ENCODE measurements at places on chromosomes 13 and 19.

- DNase-seq, result no peak
Observed at GRCh38 chr19:13817615-13818371, 22.6 kb downstream of the ZSWIM4 start.

- DNase-seq, result no peak
Observed at GRCh38 chr19:2616741-2617392, 85.6 kb downstream of the GNG7 start.

- no peak for DNase-seq
Observed at GRCh38 chr19:6705931-6706632, 14.4 kb downstream of the C3 start.

- DNase-seq, result no peak
Observed at GRCh38 chr19:16463991-16464575, 7.7 kb downstream of the EPS15L1 start.

DNA sequence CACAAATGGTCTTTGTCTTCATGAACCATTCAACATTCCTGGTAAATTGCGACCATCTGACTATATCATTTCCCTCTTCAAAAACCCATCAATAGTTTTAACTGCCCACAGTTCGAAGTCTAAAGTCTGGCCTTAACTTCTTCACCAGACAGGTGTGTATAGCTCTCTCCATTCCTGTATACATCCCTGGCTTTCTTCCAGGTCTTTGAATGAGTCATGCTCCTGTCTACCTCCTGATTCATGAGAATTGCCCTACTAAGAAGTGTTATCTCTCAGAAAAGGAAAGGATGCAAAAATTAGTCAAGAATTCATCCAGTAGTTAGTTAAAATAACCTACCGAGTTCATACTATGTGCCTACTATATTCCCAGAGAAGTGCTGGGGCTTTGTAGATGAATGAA lies 225.0 kb downstream of the TBC1D4 start:
- no peak for DNase-seq

- DNase-seq, result no peak
Observed at GRCh38 chr13:110702591-110703526, 3.1 kb downstream of the CARS2 start.

GRCh38 chr13:50941146-50941545 lies 31.6 kb downstream of the RNASEH2B start:
- DNase-seq, result no peak

GRCh38 chr19:16191216-16191908 lies 6.2 kb downstream of the FAM32A start:
- DNase-seq, result no peak

- no peak for DNase-seq
Observed at GRCh38 chr13:112054616-112055015, 12.3 kb upstream of the SOX1 start.

- DNase-seq, result no peak
Observed at GRCh38 chr19:44728178-44728577, 20.3 kb upstream of the BCL3 start.

- no peak for DNase-seq
Observed at GRCh38 chr13:66111628-66112027, 1118.5 kb downstream of the PCDH9 start.

GRCh38 chr19:39133431-39134270 lies 8.1 kb downstream of the PAK4 start:
- DNase-seq, result no peak

- no peak for DNase-seq
Observed at GRCh38 chr13:49256841-49257240, 9.1 kb downstream of the CDADC1 start.

DNA sequence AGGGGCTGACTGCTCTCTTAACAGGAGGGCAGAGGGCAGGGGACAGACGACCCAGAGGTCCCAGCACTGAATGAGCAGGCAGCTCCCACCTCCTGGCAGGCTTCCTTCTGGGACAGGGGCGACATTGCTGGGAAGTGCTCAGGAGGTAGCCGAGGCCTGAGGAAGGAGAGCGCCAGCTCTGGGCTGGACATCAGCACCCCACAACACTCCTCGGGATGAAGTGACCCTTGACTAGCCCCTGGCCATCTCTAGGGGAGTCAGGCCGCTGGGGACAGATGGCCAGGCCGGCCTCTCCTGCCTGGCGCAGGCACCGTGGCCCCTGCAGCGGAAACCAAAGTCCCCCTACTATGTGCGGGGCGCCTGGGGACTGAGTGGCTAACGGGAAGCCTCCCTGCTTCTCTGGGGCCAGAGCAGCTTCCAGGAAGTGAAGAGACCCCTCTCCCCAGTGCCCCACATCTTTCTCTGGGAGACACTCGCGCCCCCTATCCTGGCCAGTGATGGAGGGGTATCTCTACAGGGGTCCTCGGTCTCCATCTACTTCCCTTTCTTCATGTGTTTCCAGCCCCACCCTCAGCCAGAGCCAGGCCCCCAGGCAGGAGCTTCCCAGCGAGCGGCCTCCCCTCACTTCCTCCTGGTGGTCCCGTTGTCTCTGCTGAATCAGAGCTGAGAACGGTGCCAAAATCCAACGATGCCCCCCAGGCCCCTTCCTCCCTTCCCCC lies 10.1 kb downstream of the PRR36 start:
- no peak for DNase-seq

DNA sequence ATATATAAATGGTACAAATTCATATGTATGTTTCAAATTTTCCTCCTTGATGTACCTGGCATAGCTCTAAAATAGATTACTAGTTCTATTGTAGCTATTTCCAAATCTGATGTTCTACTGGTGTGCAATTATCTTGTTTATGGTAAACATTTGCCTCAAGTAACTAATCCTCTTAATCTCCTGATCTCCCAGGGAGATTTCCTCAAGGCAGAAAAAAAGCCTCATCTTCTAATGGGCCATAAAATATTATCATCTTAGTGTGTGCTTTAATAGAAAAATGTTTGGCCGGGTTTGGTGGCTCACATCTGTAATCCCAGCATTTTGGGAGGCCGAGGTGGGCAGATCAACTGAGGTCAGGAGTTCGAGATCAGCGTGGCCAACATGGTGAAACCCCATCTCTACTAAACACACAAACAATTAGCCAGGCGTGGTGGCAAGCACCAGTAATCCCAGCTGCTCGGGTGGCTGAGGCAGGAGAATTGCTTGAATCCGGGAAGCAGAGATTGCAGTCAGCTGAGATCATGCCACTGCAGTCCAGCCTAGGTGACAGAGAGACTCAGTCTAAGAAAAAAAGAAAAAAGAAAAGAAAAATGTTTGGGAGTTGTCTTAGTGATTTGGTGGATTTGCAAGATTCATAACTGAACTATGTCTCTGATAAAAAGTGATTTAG lies 498.9 kb upstream of the SLITRK5 start:
- DNase-seq, result no peak

DNA sequence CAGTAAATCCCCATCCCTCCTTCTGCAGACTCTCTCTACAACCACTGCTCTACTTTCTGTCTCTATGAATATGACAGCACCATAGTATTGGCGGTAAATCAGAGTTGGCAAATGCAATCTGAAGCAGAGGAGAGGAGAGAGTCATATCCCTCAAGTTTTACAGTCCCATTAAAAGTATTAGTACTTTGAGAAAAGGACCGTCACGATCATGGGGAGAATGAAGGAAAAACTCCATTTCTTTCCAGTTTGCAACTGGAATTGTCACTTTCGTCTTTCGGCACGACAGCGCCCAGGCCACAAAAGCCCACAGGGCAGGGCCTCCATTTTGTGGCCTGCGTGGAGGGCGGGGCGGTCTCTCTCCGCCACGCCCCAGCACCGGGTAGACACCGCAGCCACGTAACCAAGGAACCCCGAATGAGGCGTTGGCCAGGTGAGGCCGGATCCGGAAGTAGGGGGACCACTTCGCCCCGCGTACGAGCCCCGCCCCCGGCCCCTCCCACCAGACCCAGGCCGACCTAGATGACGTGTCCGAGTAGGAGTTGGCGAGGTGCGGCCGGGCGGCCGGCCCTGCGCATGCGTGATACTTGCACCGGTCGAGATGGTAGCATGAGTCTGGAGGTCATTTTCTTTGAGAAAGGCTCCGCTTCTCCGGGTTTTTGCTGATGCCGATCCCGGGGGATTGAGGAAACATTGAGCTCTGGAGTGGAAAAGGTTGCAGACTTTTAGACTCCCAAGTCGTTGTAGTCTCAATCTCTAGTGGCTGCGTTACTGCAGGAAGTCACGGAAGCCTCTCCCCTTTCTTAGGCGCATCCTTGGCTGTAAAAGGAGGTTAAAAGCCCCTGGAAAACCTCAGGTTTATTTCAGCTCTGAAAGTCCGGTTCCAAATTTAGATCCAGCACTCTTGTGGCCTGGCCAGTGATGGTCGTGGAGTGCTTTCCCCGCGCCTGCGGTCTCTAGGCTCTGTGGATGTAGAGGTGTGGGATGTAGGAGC lies 2.8 kb upstream of the TM9SF2 start:
- peak; percentile 99 for DNase-seq

- DNase-seq, result no peak
Observed at GRCh38 chr13:46572752-46573431, 19.9 kb downstream of the LRCH1 start.

DNA sequence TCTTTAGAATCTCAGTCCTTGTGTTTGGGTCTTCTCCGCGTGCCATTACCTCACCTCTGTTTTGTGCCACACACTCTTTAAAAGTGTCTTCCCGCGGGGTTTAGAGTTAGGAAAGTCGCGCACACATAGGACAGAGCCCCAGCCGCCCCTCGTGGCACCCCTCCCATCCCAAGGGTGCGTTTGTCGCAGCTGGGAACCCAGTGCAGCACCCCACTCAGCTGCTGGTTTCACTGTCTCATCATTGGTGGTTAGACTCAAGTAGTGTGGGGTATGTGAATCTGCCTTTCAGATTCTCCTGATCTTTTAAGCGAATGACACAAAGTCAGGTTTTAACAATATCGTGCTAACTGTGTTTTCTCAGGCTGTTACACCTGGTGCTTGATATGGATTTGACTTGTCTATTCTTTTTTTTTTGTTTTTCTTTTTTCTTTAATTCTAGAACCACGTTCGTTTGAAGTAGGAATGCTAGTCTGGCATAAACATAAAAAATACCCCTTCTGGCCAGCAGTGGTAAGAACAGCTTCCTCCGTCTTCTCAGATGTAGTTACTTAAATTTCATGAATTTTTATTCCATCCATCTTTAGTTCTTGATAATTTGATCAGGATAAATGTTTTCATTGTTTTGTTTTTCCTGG lies 19.5 kb upstream of the NDUFS7 start:
- DNase-seq, result no peak

DNA sequence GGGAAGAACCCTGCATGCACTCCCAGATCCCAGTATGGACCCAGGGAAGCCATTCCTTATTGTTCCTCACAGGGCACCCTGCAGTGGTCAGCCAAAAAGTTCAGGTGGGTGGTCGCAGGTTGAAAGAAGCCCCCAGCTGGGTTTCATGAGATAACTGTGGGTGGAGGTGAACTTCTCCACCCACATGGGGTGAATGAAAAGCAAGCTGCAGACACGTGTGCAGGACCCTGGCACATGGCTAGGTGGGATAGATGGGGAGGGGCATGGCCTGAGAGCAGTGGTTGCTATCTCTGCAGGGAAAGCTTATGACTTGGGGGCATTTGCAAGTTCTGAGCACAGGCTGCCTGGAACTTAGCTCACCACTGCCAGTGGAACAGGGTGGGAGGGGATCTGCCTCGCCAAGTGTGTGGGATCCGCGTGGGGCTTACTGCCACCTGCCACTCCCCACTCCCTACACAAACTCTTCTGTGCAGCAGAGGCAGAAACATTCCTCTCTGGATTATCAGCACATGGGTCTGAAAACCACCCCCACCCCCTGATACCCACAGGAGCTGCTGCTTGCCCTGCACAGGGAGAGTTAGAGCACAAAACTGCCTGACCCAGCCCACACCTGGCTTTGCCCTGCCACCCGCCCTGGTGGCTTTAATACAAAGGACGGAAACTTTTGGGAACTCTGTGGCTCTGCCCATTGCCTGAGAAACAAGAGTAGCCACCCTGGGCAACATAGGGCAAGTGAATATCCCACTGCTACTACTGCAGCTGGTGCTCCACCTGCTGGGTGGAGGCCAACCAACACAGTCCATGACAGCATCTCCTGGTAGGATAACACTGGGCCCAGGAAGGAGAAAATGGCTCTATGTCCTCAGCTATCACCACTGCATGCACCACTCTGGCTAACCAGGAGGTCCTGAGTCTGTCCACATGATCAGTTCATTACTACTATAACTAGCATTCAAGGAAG lies 24.4 kb downstream of the PLA2G4C start:
- DNase-seq, result no peak

GRCh38 chr13:112209711-112210110 lies 142.8 kb downstream of the SOX1 start:
- no peak for DNase-seq
